ENCODE measurements at places on chromosomes 11 and 22. TPM values are rescaled to one million over a fixed set of nuclear protein-coding genes. Genes with fewer than 3 reads are reported as not detected.

Gene NRXN2
- 5.4 TPM for total RNA-seq

Gene SMTNL1
- not detected for total RNA-seq

Gene DSCAML1
- total RNA-seq = 4.3 TPM

Gene HPX
- 5.3 TPM for total RNA-seq

Gene SDHAF2
- 38.3 TPM for total RNA-seq

Gene ARHGAP8
- total RNA-seq = 69.9 TPM

Gene CLMP
- total RNA-seq = 3.3 TPM

Gene SAA1
- 16.8 TPM for total RNA-seq

DNA sequence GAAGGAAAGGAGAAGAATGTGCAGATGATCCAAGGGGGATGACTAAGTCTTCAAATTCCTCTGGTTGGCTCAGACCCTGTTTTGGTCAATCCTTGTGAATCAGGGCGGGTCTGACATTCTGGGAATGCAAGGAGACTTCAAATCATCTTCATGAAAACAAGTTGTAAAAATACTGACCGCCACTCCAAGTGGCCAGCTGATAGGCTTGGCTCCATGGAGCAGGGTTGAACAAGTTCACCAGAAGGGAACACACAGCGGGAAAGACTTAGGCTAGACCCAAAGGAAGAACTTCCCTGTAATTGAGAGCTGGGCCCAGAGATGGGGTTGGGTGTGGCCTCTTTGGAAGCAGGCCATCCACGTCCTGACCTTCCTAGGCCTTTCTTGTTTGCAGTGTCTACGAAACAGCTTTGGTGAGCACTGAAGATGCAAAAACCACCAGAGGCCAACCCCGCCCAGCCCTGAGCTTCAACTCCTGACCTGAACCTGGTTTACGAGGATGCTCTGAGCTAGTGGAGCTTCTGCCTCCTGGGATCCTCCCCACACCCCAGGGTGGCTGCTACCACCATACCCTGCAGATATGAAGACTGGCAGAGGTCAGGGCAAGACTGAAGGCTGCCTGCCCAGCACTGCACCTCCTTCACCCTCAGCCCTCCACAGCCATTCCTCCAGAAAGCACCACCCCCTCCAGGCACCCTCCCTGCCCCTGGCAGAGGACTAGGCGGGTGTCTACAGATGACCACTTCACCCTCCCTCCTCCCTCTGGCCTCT lies 26.1 kb downstream of the GDPD5 start:
- H3K27me3 ChIP-seq = no peaks in the 10 kb centered on the region
- no peak overlapping the region for H3K4me3 ChIP-seq
- DNase-seq = peak; percentile 31
- H3K4me1 ChIP-seq = no peaks in the 10 kb centered on the region

DNA sequence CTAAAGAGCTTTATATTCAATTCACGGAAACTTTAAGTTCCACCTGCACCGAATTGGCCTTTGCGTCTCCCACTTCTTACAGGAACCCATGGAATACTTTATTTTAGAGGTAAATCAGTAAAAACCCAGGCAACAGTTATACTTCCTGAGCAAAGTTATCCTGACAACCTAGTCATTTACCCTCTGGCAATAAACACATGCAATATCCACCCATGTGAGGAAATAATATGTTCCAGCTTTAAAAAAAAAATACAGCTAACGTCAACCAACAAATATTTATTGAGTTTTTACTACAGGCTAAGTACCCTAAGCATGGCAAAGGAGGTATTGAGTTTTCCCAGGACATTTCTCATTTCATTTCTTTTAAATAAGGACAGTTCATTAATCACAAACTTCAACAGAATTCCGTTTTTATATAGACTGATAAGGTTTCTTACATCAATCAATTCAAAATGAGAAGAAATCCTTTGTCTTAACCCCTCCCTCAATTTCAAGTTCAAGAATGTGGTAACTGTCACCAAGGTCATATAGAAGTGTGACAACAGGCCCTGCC lies 38.3 kb upstream of the CCDC34 start:
- H3K27ac ChIP-seq = peak overlapping the region; percentile 50
- H3K27me3 ChIP-seq = no peaks in the 10 kb centered on the region
- DNase-seq = no peak
- no peaks in the 10 kb centered on the region for H3K36me3 ChIP-seq

DNA sequence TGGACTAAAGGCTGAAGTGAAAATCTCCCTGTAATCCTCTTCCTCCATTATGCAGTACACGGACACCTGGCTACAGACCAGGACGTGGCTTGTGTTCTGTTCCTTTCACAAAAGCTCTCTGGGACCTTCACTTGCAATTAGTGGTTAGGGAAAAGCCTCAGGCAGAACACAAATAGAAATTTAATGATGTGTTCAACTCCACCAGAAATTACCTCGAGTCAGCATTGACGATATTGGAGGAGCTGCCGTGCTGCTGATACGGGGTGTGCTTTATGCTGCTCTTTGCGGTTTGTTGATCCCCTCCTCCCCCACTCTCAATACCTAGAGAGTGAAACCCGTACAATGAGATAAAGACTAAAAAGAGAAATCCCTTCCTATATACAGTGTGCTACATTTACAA lies 48.9 kb downstream of the POLD3 start:
- no peaks in the 10 kb centered on the region for H3K4me1 ChIP-seq
- no peaks in the 10 kb centered on the region for H3K27me3 ChIP-seq
- no peak overlapping the region for H3K4me3 ChIP-seq

DNA sequence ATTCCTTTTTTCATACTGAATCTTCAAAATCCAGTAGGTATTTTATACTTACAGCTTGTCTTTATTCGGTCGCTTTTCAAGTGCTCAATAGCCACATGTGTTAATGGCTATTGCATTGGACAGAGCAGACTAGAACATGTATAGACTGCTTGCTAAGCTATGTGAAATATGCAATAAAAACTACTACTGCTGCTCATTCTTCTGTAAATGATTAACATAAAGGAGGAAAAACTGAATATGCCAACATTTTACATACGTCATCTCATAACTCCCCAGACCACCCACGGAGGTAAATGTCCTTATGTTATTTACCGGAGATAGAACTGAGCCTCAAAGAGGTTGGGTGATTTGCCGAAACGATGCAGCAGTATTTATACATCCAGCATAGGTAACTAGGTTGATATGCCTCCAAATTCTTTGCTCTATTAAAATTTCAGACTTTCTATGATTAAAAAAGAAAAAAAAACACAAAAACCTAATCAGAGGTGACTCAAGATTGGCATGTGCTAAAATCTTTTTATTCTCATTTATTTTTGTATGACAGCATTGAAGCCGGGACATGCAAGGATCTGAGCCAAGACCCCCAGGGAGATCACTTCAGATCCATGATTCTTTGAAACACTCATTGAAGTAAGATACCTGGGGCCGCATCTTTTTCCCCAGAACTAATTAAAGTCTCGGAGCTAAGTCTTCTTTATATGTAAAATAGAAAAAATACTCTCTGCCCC lies 78.5 kb upstream of the OR5AK2 start:
- H3K27me3 ChIP-seq = no peaks in the 10 kb centered on the region
- peak; percentile 59 for DNase-seq
- no peak overlapping the region for H3K27ac ChIP-seq
- H3K4me1 ChIP-seq = no peaks in the 10 kb centered on the region
- no peak overlapping the region for H3K4me3 ChIP-seq

DNA sequence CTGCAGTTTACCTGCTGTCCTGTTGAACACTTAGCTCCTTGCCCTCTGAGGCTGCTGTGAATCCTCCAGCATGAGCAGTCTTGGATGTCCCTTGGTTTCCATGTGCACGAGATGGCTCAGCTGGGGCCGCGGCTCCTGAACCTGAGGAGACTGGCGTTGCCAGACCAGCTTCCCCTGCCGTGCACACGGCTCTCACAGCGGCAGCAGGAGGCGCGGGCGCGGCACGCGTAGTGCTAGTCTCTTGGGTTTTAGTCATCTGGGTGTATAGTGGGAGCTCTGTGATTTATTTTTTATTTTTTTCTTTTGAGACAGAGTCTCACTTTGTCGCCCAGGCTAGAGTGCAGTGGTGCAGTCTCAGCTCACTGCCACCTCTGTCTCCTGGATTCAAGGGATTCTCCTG lies 54.8 kb downstream of the MUC6 start:
- H3K4me3 ChIP-seq = no peak overlapping the region
- H3K27me3 ChIP-seq = no peaks in the 10 kb centered on the region
- no peak for DNase-seq
- no peak overlapping the region for H3K27ac ChIP-seq

GRCh38 chr11:111177037-111177871 lies 68.3 kb upstream of the POU2AF2 start:
- H3K27ac ChIP-seq = no peak overlapping the region
- H3K4me1 ChIP-seq = no peaks in the 10 kb centered on the region
- H3K4me3 ChIP-seq = no peak overlapping the region
- DNase-seq = no peak
- no peaks in the 10 kb centered on the region for H3K27me3 ChIP-seq

- H3K4me3 ChIP-seq = no peak overlapping the region
- no peaks in the 10 kb centered on the region for H3K36me3 ChIP-seq
- no peaks in the 10 kb centered on the region for H3K27me3 ChIP-seq
- DNase-seq = no peak
Measured at GRCh38 chr11:65552388-65552951, 5.7 kb downstream of the LTBP3 start.

Measured in colonic mucosa (tissue), 4 donors.